ENCODE measurements at places on chromosomes 3 and 15.

DNA sequence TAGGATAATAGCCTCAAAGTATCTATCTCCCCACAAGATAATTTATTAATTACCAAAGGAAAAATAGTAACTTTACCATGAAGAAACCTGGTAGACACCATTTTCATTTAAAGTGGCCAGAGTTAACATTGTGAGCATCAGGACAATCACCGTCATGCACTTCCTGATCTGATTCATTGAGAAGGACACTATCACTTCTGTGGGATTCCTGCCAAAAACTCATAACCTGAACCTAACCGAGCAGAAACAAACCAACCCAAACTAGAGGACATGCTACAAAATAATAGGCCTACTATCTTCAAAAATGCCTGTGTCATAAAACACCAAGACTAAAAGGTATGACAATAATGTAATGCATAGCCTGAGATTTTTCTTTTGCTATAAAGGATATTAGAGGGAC lies 39.0 kb downstream of the FSIP1 start:
- DNase-seq: no peak

GRCh38 chr3:124805671-124806070 lies 75.4 kb downstream of the UMPS start:
- no peak for DNase-seq

DNA sequence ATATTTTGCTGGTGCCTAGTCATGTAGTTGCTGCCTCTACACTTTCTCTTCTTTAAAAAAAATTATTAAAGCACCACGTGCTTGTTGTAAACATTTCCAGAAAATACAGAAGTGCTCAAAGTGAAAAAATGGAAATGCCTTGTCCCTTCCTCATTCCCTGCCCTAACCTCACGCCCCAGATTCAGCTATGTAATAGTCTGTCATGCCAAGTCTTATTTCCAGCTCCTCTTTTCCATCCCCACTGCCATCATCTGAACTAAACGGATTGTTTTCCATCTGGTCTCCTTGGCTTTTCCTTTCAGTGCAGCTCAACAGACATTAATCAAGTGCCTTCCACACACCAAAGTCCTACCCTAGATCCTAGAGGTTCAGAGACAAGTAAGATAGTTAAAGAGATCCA lies 15.5 kb downstream of the ZNF774 start:
- no peak for DNase-seq

GRCh38 chr15:101332061-101332467 lies 37.0 kb upstream of the SNRPA1 start:
- no peak for DNase-seq

DNA sequence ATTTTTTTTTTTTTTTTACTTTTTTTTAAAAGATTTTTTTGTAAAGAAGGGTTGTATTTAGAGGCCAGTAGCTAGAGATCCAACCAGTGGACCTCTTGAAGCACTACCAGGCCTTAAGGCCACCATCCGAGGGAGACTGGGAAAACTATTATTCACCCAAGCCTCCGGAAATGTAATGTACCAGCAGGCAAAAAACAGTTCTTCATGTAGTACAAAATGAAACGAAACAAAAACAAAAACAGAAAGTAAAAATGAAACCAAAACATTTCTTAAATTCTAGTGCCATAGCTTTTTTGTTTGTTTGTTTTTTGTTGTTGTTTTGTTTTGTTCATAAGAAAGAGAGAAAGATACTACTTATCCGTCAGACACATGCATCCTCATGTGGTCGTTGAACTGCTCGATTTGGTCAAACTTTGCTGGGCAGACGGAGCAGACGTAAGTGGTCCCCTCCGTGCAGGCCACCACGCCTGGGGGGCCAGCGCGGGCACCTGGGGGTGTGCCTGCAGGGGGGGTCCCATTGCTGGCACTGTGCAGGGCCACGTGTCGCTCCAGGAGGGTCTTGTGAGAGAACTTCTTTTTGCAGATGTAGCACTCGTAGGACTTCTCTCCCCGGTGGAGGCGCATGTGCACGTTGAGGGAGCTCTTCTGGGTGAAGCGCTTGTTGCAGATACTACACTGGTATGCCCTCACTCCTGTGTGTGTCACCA lies 45.0 kb downstream of the TIGIT start:
- DNase-seq: no peak

Measured in CD4-positive, alpha-beta T cell (primary cell).